Activated CD8-positive, alpha-beta T cell treated with anti-CD3 and anti-CD28 coated beads for 36 hours (primary cell): ENCODE measurements at places on chromosomes 6 and 20. TPM values are rescaled to one million over a fixed set of nuclear protein-coding genes. Genes with fewer than 3 reads are reported as not detected.

- peak; percentile 65 for DNase-seq
Observed at GRCh38 chr6:12751694-12752325, 35.2 kb downstream of the PHACTR1 start.

DNA sequence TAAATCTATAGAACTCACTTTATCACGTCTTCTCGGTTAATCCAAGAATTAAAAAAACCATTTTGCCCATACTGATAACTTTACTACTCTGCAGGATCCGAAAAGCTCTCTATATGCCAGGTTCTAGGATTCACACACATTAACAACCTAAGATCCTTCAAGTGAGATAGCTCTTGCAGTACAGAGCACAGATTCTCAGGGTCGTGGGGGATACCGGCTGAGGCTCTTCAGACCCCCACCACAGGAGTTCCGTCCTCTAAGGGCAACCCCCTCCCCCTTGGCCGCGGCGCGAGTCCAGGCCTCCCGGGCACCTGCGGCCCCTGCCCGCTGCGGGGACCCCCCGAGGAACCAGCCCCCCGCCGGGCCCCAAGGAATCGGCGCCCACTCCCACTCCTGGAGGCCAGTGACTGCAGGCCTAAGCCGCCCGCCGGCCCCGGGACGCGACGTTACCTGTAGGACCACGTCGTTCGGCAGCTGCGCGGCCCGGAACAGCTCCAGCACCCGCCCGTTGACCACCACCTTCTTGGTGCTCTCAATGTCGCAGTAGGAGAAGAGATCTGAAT, 892 bp downstream of the REPS1 start:
- DNase-seq, result peak; percentile 38

GRCh38 chr20:30815577-30816181, 441.8 kb upstream of the DEFB115 start:
- no peak for DNase-seq

- no peak for DNase-seq
Observed at GRCh38 chr6:73200735-73201134, 24.6 kb downstream of the KHDC1L start.

GRCh38 chr6:108368431-108369030, 73.7 kb downstream of the AFG1L start:
- DNase-seq, result no peak

- peak; percentile 90 for DNase-seq
Observed at GRCh38 chr6:39225946-39226437, 3.3 kb downstream of the KCNK5 start.

DNA sequence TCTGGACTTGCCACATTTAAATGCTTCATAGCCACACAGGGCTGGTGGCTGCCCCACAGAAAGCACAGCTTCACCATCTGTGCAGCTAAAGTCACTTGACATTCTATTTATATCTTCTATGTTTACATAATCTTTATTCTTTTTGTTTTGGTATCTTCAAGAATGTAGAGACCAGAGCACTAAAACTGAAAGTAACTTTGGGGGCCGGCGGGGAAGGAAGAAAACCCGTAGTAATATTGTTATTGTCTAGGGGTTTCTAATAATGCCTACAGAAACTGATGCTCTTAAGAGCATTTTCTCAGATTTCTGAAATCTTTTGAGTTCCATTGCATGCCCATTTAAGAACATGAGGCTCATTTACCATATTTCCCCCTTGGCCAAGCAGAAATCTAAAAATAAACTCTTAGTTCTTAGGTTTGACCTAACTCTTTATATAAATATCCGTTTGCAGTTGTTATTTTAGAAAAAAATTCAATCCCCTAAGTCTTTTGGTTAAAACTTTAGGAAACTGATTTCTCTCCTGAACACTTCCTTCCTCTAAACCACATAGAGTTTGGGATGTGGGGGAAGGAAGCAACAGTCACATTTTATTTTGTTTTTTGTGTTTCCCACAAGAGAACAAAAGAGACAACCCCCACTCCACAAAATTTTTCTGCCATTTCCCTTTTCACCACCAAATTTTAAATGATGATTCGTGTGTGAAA, 207.6 kb downstream of the OGFRL1 start:
- peak; percentile 5 for DNase-seq

IRF4 gene
- total RNA-seq, result 439 TPM
